ENCODE measurements at places on chromosomes 16 and 17.

- no peak for DNase-seq
These were observed 584 bp downstream of the PHOSPHO1 start for GRCh38 chr17:49229805-49230600.

GRCh38 chr17:63972796-63973195, at the start of gene SCN4A:
SCN4A (minus strand) TSS chr17:63972918; CDS start chr17:63972841, 77 bp downstream.
- DNase-seq: no peak

- DNase-seq: no peak
These were observed 6.5 kb downstream of the ITGAX start for GRCh38 chr16:31361201-31362110.

- DNase-seq: no peak
These were observed 548.7 kb upstream of the CDH5 start for GRCh38 chr16:65817799-65818198.

DNA sequence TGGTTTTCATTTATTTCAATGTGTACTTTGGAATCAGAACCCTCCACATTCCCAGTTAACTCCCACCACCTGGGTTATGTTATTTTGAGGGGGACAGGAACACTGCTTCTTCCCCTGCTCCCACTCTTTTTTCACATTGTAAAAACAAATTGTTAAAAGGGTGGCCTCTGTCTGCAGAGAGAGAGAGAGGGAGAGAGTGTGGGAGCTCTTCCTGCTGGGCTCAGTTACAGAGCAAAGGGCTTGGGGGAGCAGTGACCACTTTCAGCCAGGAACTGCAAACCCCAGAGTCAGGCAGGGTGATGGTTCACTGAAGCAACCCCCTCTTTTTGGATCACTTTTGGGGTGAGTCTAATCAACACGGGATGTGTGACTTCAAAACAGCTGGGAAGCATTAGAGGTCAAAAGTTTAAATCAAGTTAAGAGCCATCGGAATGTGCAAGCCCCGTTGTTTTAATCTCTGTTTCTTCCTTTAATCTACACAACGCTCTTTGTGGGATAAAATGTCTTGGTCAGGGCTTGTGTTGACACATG, 577.0 kb upstream of the CDH11 start:
- DNase-seq: no peak

Measured in T-helper 17 cell (primary cell).